Stimulated activated CD4-positive, alpha-beta T cell treated with anti-CD3 and anti-CD28 coated beads, Interleukin-12 subunit alpha, Interleukin-12 subunit beta, amount 100 ng/mL, for 24 hours (primary cell): ENCODE measurements at places on chromosomes 2 and 18.

DNA sequence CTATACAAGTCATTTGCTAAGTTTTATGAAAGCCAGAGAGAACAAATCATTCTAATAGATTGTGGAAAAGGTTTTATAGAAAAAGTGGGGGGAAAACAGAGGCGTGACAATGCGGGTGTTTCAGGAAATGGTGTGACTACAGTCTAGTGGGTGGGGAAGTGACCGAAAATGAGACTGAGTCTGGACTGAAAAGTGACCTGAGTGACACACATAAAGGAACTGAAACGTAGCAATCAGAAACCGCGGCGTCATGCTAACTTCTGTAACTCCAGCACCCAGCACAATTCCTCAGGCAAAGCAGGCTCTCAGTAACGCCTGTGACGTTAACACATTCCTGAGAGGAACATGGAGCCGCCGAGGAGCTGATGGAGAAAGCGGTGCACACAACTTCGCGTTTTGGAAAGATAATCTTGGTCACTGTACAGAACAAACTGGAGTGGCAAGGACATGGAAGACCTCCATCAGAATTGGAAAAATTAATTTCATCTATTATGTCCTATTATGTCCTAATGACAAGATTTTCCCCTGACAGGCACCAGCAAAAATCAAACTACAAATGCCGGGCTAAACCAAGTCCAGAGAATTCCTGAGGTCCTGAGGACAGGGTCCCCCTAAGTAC is 1.4 kb upstream of the CD226 start:
- DNase-seq = no peak

DNA sequence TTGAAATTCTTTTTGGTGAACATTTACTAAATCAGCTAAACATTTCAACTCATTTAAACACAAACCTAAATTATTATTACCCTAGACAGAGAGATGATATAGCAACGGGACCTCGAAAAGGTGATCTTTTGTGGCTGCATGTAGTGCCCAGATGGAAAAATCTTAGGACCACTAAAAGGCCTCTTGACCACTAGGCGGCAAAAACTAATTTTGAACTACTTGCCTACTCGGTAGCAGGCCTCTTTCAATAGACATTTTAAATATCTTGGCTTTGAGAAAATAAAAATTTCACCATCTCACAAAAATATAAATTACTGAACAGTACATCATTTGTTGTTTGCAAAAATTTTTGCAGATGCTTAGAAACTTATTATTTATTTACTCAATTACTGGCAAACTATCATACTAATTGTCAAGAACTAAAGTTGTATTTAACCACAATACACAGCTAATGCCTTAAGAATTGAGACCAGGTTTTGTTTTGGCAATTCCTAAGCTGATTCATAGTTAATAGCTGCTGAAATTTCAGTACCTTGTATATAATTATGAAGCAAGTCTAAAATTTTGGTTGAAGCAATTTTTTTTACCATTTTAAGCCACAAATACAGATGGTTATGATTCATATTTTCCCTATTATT is 9.4 kb downstream of the COL3A1 start:
- DNase-seq = no peak

GRCh38 chr2:234031207-234031606 is 19.3 kb upstream of the SPP2 start:
- no peak for DNase-seq

DNA sequence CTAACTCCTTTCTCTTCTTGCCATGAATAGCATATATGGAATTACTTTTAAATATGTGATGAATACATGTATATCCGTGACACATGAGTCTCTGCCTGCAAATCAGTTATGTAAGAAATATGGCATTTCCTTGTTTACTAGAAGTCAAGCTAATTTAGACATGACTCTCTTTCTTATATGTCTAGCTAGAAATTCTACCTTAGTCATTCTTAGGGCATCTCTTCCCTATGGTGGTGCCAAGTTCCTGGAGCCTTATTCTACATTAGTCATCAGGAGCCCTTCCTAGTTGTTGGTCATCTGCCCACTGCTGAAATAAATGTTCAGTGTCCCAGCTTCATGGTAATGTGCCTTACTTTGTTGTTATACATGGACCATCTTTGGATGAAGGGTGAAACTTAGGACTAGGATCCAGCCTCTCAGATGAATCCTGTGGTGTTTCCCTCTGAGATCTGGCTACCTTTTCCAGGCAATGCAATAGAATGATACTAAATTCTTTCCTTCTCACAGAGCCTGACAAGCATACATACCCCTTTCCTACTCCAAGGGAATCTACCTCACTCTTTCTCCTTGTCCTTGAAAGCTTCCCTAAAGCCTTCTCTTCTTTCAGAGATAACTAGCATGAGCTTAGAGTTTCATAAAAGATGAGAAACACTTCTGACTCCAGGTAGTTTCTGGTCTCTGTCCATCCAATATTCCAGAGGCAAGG is 415.3 kb upstream of the VWC2L start:
- no peak for DNase-seq

DNA sequence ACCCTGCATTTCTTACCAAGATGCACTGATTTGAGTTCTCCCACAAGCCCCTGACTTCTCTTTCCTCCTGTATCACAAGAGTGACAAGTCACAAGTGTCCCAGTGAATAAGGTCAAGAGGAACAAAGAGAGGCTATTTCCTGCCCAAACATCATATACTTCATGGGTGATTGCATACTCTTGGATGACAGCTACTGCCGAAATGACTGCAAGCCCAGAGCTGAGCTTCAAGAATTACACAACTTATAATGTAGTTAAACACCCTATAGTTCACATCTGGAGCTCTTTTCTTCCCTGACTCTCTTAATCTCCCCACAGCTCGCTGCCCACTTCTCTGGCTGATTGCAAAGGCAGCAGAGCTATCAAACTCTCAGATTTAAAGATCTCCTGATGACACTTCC is 289.7 kb upstream of the PARD3B start:
- DNase-seq = no peak

- DNase-seq = no peak
Observed at GRCh38 chr2:20012282-20013125, at the start of gene MATN3. Gene MATN3, minus strand, starts transcription at chr2:20012668. Its CDS starts 37 bp downstream, at chr2:20012631.

DNA sequence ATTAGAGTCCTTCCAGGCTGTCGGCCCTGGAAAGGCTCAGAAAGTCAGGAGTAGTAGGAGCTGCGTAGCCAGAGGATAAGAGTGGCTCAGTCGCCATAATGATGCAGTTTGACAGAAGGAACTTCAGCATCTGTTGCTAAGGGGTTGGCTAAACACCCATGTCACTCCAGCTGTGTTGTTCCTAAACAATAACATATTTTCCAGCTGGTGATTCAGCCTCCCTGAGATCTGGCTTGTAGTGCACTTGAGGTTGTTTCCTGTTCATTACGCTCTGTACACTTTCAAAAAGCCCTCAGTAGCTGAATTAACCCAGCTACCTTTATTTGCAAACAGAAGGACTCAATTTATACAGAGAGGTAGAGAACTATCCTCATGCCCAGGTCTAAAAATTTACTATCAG is 39.7 kb upstream of the EPAS1 start:
- no peak for DNase-seq

GRCh38 chr2:98854682-98855081 is 81.3 kb downstream of the CRACDL start:
- no peak for DNase-seq

DNA sequence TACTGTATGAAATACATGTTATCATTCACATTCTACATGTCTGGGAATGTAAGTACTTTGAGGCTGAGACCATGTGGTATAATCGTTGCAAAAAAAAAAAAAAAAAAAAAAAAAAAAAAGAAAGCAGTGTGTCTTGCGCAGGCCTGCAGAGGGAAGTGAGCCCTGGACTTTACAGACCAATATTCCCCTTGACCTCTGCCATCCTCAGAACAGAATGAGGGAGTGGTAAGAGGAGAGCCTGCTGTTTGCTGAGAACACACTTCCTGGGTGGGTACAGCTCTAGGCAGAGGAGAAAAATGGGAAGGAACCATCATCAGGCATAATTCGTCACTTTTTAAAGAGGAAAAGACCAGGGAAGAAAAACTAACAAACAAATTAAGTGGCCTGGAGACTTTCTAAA is 28.8 kb upstream of the TBC1D8 start:
- no peak for DNase-seq

DNA sequence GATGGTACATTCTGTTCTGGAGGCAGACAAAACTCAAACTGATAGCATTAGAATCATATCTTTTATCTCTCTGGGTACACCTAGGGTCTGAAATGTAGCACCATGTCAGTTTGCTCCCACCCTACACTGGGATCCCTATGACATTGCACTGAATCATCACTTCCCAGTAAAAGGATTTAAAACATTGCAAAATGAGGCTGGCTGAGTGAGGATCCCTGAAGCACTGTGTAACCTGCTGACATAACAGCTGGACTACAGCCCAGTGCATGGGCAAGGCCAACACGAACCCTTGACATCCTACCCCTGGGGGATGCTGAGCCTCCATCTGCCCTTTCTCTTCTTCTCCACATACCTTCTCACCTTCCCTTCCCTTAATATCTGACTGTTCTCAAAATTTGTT is 253.2 kb downstream of the TTC32 start:
- no peak for DNase-seq

DNA sequence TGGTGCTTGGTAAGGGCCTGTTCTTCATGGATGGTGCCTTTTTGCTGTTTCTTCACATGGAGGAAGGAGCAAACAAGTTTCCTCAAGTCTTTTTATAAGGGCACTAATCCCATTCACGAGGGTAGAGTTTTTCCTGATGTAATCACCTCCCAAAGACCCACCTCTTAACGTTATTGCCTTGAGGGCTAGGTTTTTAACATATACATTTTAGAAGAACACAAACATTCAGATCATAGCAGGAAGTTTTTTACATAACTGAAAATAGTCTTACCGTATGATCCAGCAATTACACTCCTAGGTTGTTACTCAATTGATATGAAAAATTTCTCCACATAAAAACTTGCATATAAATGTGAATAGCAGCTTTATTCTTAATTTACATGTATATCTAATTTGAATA is 976.3 kb downstream of the DSC3 start:
- DNase-seq = no peak

DNA sequence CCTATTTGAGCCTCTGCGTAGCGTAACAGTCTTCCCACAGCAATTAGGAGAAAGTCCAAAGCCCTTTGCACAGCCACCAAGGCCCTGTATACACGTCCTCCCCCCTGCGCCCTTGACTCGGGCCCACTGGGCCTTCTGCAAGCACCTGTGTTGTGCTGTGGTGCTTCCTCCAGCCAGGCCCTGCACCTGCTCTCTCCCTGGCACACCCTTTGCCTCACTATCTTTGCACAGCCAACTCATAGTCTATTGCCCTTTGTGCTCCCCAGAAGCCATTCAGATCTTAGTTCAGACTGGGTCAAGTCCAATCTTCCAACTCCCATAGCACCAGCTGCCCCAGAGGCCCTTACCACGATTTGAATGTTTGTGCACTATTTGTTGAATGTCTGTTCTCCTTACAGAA is 271.6 kb upstream of the MGAT5 start:
- DNase-seq = no peak

DNA sequence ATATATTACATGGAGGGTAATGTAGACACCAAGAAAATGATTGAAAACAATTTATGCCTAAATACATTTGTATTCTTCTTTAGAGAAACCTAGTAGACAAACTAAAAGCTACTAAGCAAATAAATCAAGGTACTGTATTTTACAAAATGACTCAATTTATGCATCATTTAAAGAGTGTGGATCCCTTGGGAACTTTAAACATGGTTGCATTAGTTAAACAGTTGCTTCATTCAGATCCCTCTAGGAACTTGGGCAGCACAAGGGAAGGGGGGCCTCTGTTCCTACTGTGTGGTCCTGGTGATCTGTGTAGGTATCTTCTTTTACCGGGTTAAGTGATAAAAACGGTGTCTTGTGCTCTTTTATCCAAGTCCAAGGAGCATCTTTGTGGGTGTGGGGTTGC is 31.5 kb upstream of the ATP8B1 start:
- no peak for DNase-seq

- no peak for DNase-seq
Observed at GRCh38 chr2:190380962-190381412, 27.2 kb upstream of the MFSD6 start.

DNA sequence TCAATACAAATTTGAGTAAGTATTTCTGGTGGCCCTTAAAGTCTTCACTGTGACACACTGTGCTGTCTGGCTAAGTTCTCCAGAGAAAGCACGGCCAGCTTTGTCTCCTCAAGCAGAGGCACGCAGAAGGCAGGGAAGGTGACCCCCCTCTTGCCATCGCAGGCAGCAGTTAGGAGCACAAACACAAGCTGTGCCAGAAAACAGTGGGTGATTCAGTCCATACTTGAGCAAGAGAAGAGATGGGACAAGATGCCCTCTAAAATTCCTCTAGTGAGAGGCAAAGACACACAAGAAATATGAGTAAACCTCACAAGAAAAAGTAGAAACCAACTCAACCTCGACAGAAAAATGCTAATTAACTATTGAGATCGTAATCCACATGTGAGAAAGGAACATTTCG is 9.8 kb downstream of the MCEE start:
- no peak for DNase-seq

GRCh38 chr2:120953066-120953756 is 217.5 kb downstream of the GLI2 start:
- no peak for DNase-seq

DNA sequence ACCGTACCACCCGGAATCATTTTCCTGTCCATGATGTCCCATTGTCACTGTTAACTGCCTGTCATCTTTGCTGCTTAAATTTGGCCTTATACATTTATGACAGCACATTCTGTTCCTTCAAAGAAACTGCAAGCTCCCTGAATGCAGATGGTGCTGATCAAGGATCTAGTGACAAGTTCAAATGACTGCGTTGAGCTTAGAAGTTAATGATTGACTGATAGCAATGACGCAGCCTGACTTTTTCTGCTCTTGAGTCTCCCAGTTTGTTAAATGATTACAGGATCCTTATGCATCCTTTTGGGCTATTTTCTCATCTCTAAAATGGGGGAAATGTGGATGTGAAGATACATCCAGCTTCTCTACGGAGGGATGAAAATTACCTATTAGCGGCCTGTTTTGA is 159.0 kb downstream of the DCC start:
- no peak for DNase-seq

- no peak for DNase-seq
Observed at GRCh38 chr2:12498286-12498685, 218.4 kb upstream of the TRIB2 start.

DNA sequence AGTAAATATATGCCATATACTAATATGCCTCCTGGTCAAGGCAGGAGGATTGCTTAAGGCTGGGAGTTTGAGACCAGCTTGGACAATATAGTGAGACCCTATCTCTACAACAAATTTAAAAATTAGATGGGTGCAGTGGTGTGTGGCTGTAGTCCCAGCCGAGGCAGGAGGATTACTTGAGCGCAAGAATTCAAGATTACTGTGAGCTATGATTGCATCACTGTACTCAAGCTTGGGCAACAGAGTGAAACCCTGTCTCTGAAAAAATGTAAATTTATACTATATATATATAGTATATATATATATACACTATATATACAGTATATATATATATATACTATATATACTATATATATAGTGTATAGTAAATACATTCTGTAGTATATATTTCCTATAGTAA is 30.0 kb upstream of the NPC1 start:
- no peak for DNase-seq

GRCh38 chr2:176575237-176575744 is 306.0 kb downstream of the MTX2 start:
- no peak for DNase-seq

- DNase-seq = no peak
Observed at GRCh38 chr18:67670024-67670543, 153.6 kb upstream of the DSEL start.
